ENCODE measurements at places on chromosomes 1 and 21.

- no peak for DNase-seq
Observed at GRCh38 chr21:25863031-25863430, 128.3 kb downstream of the GABPA start.

DNA sequence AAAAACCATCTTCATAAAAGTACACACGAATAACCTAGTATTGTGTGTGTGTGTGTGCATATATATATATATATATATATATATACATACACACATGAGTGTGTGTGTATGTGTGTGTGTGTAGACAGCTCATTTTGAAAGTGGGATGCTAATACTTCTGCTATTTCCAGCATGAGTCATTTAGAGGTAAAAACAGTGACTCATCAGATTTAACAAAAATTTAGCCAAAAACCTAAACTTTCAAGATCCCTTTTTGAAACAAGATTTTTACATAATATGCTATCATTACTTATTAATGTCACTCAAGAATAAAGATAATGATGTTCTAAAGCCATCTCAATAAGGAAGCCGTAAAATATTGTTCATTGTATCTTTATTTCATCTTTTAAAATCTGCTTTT lies 35.6 kb upstream of the ADGRL4 start:
- DNase-seq = no peak

GRCh38 chr1:183907070-183907469 lies 102.2 kb downstream of the RGL1 start:
- DNase-seq = no peak

DNA sequence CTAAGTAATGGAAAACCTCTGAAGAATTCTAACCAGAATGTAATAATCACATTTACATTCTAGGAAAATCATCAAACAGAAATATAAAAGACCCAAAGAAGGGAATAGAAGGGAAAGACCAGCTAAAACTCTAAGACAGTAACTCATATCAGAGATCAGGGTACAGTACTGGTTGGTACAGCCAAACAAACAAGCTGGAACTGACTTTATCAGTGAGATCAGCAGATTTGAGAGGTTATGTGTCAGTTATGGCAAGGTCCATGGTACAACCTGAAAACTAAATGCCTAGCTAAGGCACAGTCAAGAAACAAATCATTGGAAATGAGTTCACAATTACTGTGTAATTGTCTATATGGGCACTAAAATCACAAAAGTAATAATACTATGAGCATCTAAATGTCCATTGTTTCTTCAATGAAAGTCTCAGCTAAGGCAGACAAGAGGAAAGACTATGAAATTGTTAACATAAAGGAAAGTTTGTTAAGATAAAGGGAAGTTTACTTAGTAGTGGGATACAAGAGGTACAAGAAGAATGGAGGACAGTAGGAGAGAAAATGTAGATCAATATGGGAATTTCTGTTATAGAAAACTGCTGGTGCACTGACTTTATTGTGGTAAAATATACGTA lies 75.8 kb downstream of the TRIM33 start:
- DNase-seq = no peak

- DNase-seq = no peak
Observed at GRCh38 chr1:101112051-101112780, 86.6 kb upstream of the DPH5 start.

- no peak for DNase-seq
Observed at GRCh38 chr1:181676269-181676668, 193.0 kb downstream of the CACNA1E start.

DNA sequence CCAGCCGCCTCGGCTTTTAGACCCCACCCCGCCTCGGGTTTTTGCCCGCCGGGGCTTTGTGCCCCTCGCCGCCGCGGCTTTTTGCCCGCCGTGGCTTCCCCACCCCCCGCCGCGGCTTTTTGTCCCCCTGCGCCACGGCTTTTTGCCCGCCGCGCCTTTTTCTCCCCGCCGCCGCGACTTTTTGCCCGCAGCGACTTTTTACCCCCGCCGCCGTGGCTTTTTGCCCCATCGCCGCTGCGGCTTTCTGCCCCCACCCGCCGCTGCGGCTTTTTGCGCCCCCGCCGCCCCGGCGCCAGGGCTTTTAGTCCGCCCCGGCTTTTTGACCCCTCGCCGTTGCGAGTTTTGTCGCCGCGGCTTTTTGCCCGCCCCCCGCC lies 474.4 kb downstream of the FAM72C start:
- DNase-seq = no peak

- DNase-seq = no peak
Observed at GRCh38 chr1:9420835-9421532, 118.3 kb upstream of the SLC25A33 start.

All from activated naive CD4-positive, alpha-beta T cell (primary cell).